ENCODE measurements at places on chromosomes 11 and 22. TPM values are rescaled to one million over a fixed set of nuclear protein-coding genes. Genes with fewer than 3 reads are reported as not detected.

The IGF2 gene
- 61.1 TPM for total RNA-seq

The TREH gene
- 0.44 TPM for total RNA-seq

The DEUP1 gene
- total RNA-seq, result not detected

The MED15 gene
- 119 TPM for total RNA-seq

The OR52I1 gene
- not detected for total RNA-seq

The NFRKB gene
- 32.7 TPM for total RNA-seq

The FGF3 gene
- total RNA-seq, result not detected

The FAM111A gene
- total RNA-seq, result 42.8 TPM

The SLC22A12 gene
- total RNA-seq, result not detected
